Activated CD4-positive, alpha-beta T cell treated with anti-CD3 and anti-CD28 coated beads, Interleukin-2, amount 50 U/mL, for 16 hours (primary cell): ENCODE measurements at places on chromosomes 5 and 9.

GRCh38 chr9:101705135-101705661 lies 33.2 kb downstream of the GRIN3A start:
- DNase-seq, result peak; percentile 22

DNA sequence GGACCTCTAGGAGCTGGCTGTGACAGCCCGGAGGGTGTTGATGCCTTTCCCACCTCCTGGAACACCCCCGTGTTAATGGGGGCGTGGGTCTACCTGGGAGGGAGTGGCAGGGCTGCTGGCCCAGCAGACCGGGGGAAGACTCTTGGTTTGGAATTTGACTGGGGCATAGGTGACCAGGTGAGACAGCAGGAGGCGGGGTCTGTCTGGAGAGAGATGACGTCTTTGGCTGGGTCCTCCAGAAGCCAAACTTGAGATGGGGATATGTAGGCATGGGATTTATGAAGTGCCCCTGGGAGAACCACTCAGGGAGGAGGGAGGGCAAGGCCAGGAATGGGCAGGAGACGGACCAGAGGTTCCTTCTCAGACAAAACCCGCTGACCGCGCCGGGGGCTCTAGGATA lies 42.6 kb downstream of the NEK6 start:
- DNase-seq, result no peak

- DNase-seq, result no peak
These were observed 139.4 kb upstream of the LMX1B start for GRCh38 chr9:126474206-126474765.

DNA sequence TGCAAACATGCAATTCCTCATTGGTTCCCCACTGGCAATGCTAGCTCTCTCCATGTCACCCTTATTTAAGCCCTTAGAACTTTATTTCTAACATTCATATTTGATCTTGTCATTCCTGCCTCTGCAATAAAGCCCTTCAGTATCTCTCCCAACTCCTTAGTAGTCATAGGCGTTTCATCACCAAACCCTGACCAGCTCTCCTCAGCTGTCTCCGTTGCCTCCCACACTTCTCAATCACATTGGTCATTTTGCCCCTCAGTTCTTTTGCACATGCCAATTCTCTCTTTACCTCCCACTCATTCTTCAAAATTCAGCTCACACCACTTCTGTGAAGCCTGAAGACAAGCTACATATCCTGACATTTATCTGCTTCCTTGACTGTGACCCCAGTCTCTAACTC lies 2.8 kb upstream of the RUSC2 start:
- DNase-seq, result no peak

DNA sequence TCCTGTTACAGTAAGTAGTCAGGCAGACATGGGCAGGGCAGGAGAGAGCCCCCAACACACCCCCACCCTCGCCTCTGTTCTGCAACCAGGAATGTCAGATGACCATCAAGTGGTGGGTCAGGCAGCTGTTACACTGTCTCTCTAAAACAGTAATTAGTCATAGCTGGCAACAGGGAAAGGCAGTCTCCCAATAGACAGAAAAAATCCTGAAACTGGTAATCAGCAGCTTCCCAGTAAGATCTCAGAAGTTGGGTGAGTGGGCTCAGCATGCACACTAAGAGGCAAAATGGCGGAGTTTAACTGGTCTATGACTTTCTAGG lies 90.2 kb downstream of the C5orf15 start:
- DNase-seq, result no peak

DNA sequence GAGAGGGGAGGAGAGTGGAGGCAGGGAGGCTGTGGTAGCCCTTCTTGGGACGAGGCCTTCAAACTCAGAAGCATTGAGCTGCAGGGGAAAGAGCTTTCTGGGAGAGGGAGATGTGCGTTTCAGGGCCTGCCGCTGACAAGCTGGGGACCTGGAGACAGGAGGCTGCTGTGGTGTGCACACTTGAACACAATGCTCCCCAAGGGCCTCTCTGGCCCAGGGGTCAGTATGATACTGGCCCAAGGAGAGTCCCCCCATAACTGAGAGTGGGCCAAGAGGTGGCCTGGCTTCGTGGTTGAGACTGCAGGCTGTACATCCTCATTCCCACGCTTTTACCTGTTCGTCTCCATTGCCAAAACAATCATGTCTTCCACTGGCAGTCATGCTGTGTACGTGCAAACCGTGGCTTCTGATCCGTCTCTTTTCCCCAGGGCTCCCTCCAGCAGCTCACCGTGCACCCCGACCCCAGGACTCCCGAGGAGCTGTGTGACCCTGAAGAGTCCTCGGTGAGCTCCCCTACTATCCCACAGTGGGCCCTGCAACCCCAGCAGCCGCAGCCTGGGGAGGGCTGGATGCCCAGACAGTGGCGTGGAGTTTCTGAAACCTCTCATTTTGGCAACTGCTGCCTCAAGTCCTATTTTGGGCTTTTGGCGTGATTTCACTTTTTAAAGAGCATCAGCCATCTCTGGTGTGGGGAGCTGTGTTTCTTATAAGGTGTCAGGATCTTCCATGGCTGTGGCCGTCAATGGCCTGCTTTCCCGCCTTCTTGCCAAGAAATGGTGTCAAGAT lies 43.4 kb downstream of the COL15A1 start:
- DNase-seq, result no peak

- no peak for DNase-seq
These were observed 73.4 kb upstream of the ANKH start for GRCh38 chr5:14944996-14945395.

DNA sequence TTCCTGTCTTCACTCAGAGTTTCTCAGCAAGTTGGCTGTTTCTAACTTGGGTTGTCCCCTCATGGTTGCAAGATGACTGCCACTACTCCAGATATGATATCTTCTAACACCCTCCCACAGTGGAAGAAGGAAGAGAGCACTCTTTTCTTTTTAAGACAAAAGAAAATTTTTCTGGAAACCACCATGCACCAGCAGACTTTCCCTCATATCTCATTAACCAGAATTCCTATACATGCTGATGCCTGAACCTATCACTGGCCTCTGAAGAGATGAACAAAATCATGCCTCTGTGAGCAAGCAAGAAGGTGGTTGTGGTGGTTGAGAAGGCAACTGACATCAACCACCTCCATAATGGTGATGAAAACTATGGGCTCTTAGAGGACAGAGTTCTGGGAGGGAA lies 56.8 kb downstream of the FEM1C start:
- DNase-seq, result peak; percentile 64

GRCh38 chr5:143860211-143860610 lies 48.2 kb downstream of the HMHB1 start:
- no peak for DNase-seq

GRCh38 chr5:159422910-159423309 lies 92.6 kb upstream of the IL12B start:
- no peak for DNase-seq

DNA sequence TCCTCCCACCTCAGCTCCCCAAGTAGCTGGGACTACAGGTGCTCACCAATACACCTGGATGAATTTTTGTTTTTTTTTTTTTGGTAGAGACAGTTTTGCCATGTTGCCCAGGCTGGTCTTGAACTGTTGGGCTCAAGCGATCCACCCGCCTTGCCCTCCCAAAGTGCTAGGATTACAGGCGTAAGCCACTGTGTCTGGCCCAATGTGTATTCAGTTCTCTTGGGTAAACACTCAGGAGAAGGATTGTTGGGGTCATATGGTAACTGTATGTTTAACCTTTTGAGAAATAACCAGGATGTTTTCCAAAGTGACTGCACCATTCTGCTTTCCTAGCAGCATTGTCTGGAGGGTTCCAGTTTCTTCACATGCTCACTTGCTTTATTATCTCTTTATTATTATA lies 67.4 kb downstream of the TNPO1 start:
- DNase-seq, result no peak

DNA sequence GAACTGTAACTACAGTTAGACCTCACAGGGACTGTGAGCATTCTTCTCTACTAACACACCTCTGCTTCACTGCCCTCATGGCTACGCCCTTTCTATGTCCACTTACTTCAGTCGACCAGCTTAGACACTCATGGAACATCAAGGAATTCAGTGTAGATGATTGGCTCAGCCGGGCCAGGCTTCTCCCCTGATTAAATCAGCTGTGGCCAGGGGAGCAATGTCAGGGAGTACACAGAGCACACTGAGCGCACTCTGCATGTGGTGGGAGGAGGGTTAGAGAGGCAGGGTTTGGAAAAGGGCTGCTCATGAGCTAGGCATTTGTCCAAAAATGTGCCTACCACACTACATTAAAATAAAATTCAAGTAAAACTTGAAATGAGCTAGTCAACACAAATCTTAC lies 400.5 kb downstream of the ARRDC3 start:
- no peak for DNase-seq

- no peak for DNase-seq
These were observed 408.4 kb upstream of the NMUR2 start for GRCh38 chr5:152813526-152813925.

DNA sequence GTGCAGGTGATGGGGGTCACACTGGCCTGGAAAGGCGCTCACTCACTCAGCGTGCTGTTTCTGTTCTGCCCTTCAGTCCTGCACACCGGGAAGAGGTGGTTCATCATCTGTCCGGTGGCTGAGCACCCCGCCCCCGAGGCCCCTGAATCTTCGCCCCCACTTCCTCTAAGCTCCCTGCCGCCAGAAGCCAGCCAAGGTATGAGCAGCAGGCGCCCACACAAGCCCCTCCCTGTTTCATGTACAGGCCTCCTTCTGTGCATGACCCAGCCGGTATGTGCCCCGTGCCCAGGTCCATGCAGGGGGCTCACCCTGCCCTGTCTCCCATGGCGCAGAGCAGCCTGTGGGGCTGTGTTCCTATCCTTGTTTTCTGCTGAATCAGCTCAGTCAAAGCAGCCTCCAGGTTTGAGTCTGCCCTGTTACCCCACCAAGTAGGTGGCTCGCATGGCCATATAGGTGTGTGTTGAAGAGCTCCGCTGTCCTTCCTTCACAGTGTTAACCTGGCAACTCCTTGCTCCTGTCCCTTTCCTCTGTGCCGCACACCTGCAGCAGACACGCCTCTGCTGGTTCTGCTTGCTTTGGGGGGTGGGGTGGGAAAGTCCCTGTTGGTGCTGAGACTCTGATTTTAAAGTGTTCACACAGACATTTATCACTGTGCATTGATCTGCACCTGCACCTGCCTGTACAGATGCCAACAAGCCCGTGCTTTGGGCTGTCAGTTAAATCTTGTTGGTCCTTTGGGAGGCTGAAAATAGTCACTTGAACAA lies 84.8 kb downstream of the WNK2 start:
- no peak for DNase-seq

DNA sequence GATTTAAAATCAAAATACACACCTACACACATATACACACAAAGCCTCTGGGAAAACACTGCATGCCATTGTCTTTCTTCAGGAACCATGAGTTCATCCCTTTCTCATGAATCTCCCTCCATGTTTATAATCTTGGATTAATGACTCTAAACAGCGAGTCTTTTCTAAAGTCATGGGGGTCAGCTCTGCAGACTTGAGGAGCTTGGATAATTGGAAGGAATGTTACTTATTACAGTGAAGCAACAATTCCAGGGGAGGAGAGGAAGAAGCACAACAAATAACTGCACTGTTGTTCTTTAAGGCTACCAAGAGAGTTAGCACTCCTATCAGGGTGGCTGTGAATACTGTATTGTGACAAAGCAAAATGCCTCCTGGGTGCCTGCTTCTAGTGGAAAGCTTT lies 444.7 kb downstream of the ANXA1 start:
- no peak for DNase-seq

GRCh38 chr5:140690376-140690932 lies 716 bp downstream of the HARS1 start:
- DNase-seq, result no peak

- DNase-seq, result no peak
These were observed 7.7 kb upstream of the RPL26L1 start for GRCh38 chr5:172951371-172952033.

DNA sequence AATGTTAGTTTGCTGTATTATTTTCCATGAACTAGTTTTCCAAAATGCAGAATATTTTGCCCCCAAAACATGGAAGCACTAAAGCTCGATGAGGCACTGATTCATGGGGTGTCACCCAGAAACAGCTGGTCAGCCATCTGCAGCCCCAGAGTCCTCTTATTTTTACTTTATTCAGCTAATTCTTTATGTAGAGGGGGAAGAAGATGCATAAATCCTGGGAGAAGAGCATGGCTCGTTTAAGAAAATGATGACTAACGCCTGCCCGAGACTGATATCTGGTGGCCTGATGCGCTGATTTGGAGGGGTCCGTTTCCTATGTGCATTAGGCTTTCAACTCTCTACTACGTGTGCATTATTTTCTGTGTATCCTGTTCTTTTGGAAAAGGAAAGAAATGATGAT lies 390.3 kb upstream of the MEF2C start:
- DNase-seq, result no peak

DNA sequence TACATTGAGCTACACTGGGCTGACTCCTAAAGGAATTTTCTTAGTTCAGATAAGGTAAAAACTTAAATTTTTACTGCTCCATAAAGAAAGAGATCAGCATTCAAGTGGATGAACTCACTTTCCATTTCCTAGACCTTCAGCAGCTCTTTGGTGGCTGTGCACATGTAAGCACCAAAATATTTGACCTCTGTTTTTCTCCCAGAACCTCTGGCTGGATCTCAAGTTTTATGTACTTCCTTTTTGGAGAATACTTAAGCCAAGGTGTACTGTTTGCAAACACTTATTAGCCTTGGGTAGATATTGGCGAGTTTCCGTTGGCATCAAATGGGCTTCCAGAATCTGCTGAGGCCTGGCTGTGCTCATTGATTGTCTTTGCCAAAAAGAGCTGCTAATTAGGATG lies 10.3 kb downstream of the TNC start:
- no peak for DNase-seq

DNA sequence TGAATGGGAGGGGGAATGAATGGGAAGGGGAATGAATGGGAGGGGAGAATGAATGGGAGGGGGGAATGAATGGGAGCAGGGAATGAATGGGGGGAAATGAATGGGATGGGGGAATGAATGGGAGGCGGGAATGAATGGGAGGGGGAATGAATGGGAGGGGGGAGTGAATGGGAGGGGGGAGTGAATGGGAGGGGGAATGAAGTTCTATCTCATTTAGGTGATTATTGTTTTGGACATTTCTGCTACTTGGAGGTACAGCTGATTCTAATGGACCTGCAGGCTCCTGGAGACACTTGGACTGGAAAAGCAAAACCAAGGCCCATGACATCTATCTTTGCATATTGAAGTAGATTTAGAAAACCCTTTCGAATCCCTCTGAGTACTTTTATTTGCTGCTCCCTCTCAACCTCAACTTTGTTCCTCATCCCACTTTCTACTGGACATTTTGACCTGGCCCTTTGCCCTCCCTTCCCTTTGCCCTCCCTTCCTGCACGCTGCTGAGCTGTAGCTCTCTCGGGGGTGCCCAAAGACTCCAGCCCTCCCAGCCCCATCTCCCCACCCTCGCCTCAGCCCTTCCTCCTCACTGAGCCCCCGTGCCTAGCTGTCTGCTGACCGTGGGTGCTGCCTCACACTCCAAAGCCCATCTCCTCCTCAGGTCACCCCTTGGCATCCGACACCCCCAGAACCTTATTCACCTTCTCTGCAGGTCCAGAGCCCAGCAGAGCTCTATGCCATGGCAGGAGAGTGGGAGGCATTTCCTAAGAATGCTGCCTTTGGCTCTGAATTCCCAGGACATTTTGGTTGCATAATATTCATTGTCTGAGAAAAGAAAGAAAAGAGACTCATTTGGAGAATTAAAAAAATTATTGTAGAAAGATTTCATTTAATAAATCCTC lies 19.9 kb upstream of the LPCAT1 start:
- DNase-seq, result no peak

GRCh38 chr5:89998519-89999305 lies 410.8 kb downstream of the CETN3 start:
- no peak for DNase-seq

GRCh38 chr5:29960323-29960722 lies 1233.2 kb upstream of the CDH6 start:
- DNase-seq, result no peak

- DNase-seq, result peak; percentile 66
These were observed 1.4 kb upstream of the ADAMTSL2 start for GRCh38 chr9:133532937-133533668.

GRCh38 chr5:110458313-110458712 lies 268.2 kb downstream of the TMEM232 start:
- no peak for DNase-seq
